ENCODE measurements at places on chromosomes 2 and 18. TPM values are rescaled to one million over a fixed set of nuclear protein-coding genes. Genes with fewer than 3 reads are reported as not detected.

PLGLB1 gene
- not detected for total RNA-seq

MRPS9 gene
- total RNA-seq = 25.0 TPM

CCDC150 gene
- total RNA-seq = 9.0 TPM

ACTG2 gene
- total RNA-seq = not detected

COL4A3 gene
- total RNA-seq = not detected

MAP4K4 gene
- total RNA-seq = 88.6 TPM

PLA2R1 gene
- not detected for total RNA-seq

SKOR2 gene
- not detected for total RNA-seq
